ENCODE measurements at places on chromosomes 12 and 14. TPM values are rescaled to one million over a fixed set of nuclear protein-coding genes. Genes with fewer than 3 reads are reported as not detected.

DNA sequence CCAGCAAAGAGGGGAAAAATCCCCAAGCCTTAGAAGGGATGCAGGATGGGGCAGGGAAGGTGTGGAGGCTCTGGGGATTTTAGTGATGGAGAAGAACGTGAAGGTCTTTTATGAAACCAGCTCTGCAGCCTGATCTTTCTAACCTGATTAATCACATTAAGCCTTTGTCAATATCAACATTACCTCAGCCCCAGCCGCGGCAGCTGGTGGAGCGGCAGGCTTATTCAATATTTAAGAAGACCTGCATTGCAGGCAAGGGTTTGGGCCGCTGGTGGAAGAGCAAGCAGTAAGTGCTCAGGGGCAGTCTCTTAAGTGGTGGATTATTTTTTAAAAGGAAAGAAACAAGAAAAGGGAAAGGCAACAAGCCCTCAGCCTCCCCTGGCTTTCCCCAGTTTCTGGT is 16.6 kb downstream of the RPH3A start:
- H3K4me1 ChIP-seq: peaks cover under 1% of the 10 kb centered on the region
- H3K27me3 ChIP-seq: peaks cover 32% of the 10 kb centered on the region
- no peak overlapping the region for H3K4me3 ChIP-seq
- no peak for DNase-seq
- no peak overlapping the region for H3K27ac ChIP-seq

GRCh38 chr12:6914246-6914946 is at the start of gene ENO2:
ENO2 (plus strand) TSS chr12:6914580; CDS start chr12:6915833, 1,253 bp downstream.
- peaks cover 7% of the 10 kb centered on the region for H3K27me3 ChIP-seq
- H3K4me3 ChIP-seq: peak within 1 kb of the TSS; percentile 95
- H3K36me3 ChIP-seq: no peaks in the 10 kb centered on the region
- DNase-seq: peak; percentile 85

DNA sequence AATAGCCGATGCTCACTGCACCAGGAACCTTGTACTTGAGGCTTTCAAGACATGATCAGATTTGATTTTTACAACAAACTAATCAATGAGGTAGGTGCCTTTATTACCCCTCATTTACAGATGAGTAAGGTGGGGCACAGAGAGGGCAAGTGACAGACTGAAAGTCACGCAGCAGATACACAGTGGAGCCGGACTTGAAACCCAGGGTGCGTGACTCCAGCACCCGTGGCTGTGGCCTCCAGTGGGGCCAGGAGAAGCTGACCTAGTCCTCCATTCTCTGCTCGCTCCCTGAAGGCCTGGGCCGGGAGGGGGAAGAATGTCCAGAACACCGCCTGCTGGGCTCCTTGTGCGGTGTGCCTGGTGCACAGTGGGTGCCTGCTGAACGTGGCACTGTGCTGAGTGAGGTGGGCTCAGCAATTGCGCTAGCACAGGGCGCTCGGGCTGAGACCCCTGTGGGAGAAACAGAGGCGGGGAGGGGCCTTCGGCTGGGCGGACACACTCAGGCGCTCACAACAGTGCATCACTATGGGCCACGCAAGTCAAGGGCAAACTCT is 125.2 kb downstream of the CALM1 start:
- peaks cover 2% of the 10 kb centered on the region for H3K27me3 ChIP-seq
- no peaks in the 10 kb centered on the region for H3K36me3 ChIP-seq
- no peak overlapping the region for H3K27ac ChIP-seq

GRCh38 chr12:94864987-94865386 is 138.5 kb downstream of the NDUFA12 start:
- H3K4me1 ChIP-seq: no peaks in the 10 kb centered on the region
- DNase-seq: no peak
- no peak overlapping the region for H3K27ac ChIP-seq
- H3K27me3 ChIP-seq: peaks cover 2% of the 10 kb centered on the region
- H3K36me3 ChIP-seq: no peaks in the 10 kb centered on the region

- peaks cover 5% of the 10 kb centered on the region for H3K36me3 ChIP-seq
- peaks cover 71% of the 10 kb centered on the region for H3K4me1 ChIP-seq
- DNase-seq: no peak
- H3K27ac ChIP-seq: peak overlapping the region; percentile 90
Observed at GRCh38 chr14:92534932-92535643, 21.5 kb downstream of the RIN3 start.

DNA sequence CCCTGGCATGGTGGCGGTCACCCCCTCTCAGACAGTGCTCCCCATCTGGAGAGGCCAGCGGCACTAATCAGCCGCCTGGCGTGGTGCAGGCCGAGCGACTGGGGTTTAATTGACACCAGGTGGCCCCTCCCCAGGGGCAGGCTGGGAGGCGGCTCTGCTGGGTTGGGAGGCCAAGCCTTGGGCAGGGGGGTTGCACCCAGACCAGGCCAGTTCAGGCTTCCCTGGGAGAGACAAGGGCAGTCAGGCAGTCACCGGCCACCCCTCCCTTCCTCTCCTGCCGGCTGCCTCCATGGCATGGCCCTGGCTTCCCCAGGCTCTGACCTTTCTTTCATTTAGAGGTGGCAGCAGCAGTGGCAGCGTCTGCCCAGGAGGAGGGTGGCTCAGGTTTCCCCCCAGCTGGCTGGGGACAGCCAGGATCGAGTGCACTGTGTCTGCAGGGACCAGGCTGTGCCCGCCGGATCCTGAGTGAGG is 78.1 kb upstream of the NOS1 start:
- DNase-seq: no peak
- H3K4me1 ChIP-seq: no peaks in the 10 kb centered on the region
- no peak overlapping the region for H3K27ac ChIP-seq

The KRT6A gene
- not detected for total RNA-seq

- H3K27me3 ChIP-seq: no peaks in the 10 kb centered on the region
- peak overlapping the region; percentile 69 for H3K4me3 ChIP-seq
- peak overlapping the region; percentile 75 for H3K27ac ChIP-seq
- H3K4me1 ChIP-seq: peaks cover 39% of the 10 kb centered on the region
Observed at GRCh38 chr12:67593041-67593440, 55.5 kb upstream of the DYRK2 start.

GRCh38 chr14:37545174-37545573 is 49.9 kb downstream of the FOXA1 start:
- H3K27me3 ChIP-seq: no peaks in the 10 kb centered on the region
- H3K4me1 ChIP-seq: no peaks in the 10 kb centered on the region
- H3K4me3 ChIP-seq: no peak overlapping the region
- DNase-seq: no peak

GRCh38 chr12:65539023-65539422 is 260.5 kb downstream of the MSRB3 start:
- DNase-seq: no peak
- H3K27me3 ChIP-seq: no peaks in the 10 kb centered on the region
- no peaks in the 10 kb centered on the region for H3K4me1 ChIP-seq
- H3K27ac ChIP-seq: no peak overlapping the region

DNA sequence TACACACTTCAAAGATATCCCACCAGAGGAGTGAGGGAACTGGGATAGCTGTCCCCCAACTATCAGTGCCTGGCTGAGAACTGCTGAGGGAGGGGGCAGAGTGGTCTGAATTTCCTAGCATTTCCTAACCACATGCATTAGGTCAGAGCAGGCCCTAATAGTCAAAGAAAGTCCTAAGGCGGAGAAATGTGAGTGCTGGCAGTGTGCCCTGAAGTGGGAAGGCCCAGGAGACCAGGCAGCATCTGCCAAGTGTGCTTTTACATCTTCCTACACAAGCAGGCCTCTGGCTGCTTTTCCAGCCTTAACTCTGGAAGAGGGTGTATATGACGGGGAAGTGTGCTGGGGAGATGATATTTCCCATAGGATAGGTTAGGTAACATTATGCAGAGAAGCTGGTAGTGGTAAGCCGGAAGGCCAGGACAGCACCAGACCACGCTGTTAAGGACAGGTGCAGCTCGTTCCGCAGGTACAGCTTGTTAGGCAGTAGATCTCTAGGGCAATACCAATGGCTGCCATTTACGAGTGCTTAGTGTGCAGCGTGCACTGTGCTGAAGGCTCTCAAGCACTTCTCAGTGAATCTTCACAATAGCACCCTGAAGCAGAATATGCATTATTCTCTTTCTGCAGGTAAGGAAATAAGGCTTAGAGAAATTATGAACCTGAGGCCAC is 9.1 kb upstream of the CCDC198 start:
- no peak overlapping the region for H3K27ac ChIP-seq
- H3K36me3 ChIP-seq: no peaks in the 10 kb centered on the region
- H3K4me3 ChIP-seq: no peak overlapping the region
- DNase-seq: no peak
- H3K4me1 ChIP-seq: no peaks in the 10 kb centered on the region
- H3K27me3 ChIP-seq: no peaks in the 10 kb centered on the region

DNA sequence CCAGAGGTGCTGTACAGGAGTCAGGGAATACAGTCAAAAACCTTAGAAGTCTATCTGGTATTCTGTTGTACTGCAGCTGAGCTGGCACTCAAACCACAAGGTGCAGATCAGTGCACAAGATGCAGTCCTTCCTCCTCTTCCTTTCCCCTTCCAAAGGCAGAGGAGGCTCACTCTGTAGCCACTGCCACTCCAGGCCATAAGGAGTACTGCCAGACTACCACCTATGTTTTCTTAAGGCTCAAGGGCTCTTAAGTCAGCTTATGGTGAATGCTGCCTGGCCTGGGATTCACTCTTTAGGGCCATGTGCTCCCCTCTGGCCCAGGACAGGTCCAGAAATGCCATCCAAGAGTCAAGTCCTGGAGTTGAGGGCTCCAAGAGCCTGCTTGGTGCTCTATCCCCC is 200.3 kb downstream of the CRADD start:
- peaks cover 14% of the 10 kb centered on the region for H3K4me1 ChIP-seq
- DNase-seq: no peak
- H3K36me3 ChIP-seq: peaks cover 44% of the 10 kb centered on the region
- H3K27me3 ChIP-seq: no peaks in the 10 kb centered on the region

GRCh38 chr14:68621400-68622365 is 171.2 kb downstream of the ZFP36L1 start:
- H3K36me3 ChIP-seq: peaks cover 13% of the 10 kb centered on the region
- no peak for DNase-seq
- H3K27ac ChIP-seq: no peak overlapping the region
- H3K4me1 ChIP-seq: peaks cover 3% of the 10 kb centered on the region
- H3K4me3 ChIP-seq: no peak overlapping the region

DNA sequence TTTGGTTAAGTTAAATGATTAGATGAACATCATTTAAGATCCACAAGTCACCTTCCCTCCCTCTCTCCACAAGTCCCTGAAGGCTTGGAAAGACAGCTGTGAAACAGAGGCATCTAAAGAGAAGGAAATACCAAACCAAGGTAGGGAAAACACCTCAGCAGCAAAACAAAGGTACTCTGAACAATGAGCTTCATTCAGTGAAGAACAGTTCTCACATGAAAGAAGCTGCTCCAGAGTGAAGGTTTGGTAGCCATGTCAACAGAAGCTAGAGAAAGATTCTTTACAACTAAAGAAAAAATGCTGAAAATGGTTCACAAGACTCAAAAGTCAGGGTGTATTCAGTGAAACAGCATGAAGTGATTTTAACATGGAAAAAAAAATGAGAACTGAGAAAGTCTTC is 69.4 kb downstream of the FGD6 start:
- H3K4me3 ChIP-seq: no peak overlapping the region
- no peaks in the 10 kb centered on the region for H3K27me3 ChIP-seq
- no peak for DNase-seq
- no peak overlapping the region for H3K27ac ChIP-seq

GRCh38 chr14:20608383-20609110 is 17.4 kb upstream of the RNASE12 start:
- H3K4me1 ChIP-seq: no peaks in the 10 kb centered on the region
- H3K4me3 ChIP-seq: no peak overlapping the region
- H3K27ac ChIP-seq: no peak overlapping the region
- H3K27me3 ChIP-seq: no peaks in the 10 kb centered on the region

All from natural killer cell treated with Interleukin-12 subunit alpha and Interleukin-12 subunit beta and Interleukin-15 and Interleukin-18, amount 100 ng/mL, for 72 hours (primary cell).